ENCODE measurements at places on chromosomes 1 and 21.

- no peak for DNase-seq
Measured at GRCh38 chr1:21239221-21239620, 51.0 kb downstream of the ECE1 start.

- no peak for DNase-seq
Measured at GRCh38 chr1:29284286-29284960, 48.1 kb downstream of the PTPRU start.

GRCh38 chr1:229048896-229049295 lies 222.0 kb upstream of the RAB4A start:
- no peak for DNase-seq

GRCh38 chr1:24186993-24187790 lies at the start of gene IFNLR1:
Gene IFNLR1, minus strand, starts transcription at chr1:24187289. Its CDS starts 41 bp downstream, at chr1:24187248.
- peak; percentile 88 for DNase-seq

DNA sequence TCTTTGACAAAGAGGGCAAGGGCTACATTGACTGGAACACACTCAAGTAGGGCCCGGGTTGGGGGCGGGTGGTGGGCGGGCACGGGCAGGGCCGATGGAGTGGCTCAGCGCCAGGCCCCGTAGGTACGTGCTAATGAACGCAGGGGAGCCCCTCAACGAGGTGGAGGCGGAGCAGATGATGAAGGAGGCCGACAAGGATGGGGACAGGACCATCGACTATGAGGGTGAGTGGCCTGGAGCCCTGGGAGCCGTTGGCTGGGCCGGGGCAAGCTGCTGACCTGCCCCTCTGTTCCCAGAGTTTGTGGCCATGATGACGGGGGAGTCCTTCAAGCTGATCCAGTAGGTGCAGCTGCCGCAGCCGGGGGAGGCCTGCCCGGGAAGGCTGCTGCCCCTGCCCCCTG lies 1.8 kb downstream of the CALML6 start:
- no peak for DNase-seq

DNA sequence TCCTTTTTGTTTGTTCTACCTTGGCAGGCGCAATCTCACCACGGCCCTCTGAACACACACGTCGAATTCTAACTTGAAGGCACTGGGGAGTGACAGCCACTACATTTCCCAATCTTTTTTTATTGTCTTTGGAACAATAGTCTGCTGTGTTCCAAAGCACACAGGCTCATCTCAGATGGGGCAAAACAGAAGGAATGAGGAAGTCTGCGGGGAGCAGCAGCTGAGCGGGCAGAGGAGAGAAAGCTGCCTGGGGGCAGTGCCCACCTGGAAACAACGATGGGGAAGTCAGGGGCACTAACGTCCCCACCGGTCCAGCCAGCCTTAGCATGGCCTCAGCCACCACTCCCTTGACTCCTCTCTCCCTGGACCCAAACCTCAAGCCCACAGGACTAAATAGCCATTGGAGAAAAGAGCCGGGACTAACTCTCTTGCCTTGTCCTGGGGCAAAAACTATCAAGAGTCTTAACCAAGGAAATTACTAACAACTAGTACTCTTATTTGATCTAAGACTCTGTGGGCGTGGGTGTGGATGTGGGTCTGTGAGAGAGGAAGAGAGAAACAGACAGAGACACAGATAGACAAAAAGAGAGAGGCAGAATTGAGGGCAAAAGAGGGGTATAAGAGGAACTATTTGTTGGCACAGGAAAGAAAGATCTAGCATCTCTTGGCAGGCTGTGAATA lies 34.2 kb downstream of the SYF2 start:
- DNase-seq = peak; percentile 62

DNA sequence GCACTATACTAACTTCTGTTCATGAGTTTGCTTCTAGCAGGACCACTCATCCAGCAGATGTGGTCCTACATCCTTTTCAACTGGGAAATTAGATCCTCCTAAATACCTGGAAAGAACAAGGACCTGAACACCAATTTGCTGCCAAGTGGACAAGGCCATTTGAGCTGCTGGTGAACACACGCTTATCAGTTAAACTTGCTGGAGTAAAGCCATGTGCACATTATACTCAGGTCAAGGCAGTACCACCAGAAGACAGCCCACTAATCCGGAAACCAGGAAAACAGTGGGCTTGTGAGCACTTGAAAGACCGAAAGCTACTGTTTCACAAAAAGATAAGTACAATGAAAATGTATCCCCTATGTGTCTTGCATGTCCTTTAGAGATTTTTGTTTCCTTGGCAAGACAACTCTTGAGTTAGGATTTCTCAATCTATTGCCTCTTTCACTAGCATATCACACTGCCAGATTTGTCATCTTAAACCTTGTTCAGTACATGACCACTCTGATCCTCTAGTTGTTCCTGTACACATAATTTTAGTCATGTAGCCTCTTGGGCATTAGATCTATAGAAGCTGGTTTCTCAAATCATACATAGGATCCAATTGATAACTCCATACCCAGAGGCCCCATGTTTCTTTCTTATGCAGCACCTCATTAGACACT lies 4.5 kb upstream of the REN start:
- DNase-seq = no peak

- DNase-seq = peak; percentile 93
Measured at GRCh38 chr1:222617367-222617951, 438 bp upstream of the MIA3 start.

GRCh38 chr1:111275079-111275478 lies 15.6 kb upstream of the CHIA start:
- no peak for DNase-seq

DNA sequence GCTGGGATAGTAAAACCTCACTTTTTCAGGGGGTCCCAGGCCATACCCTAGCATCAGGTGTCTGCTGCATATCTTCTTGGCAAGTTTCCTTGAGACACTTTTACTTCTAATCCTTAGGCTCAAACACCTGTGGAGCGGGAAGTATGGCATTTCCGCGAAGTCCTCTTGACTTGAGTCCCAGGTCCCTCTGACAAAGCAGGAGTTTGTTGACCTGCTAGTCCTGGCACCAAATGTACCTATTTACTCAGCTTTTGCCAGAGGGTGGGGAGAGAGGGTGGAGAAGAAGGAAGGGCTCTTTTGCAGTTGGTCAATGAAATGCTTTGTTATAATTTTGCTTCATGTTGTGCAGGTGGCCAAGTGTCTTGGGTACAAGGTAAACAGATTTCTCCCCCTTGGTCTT lies 59.7 kb downstream of the CLIC6 start:
- peak; percentile 81 for DNase-seq

GRCh38 chr21:28712411-28712810 lies 280.3 kb downstream of the LTN1 start:
- DNase-seq = no peak

GRCh38 chr1:153261281-153262069 lies 2.0 kb downstream of the LORICRIN start:
- no peak for DNase-seq

GRCh38 chr1:37656881-37657280 lies 22.2 kb upstream of the RSPO1 start:
- DNase-seq = no peak

DNA sequence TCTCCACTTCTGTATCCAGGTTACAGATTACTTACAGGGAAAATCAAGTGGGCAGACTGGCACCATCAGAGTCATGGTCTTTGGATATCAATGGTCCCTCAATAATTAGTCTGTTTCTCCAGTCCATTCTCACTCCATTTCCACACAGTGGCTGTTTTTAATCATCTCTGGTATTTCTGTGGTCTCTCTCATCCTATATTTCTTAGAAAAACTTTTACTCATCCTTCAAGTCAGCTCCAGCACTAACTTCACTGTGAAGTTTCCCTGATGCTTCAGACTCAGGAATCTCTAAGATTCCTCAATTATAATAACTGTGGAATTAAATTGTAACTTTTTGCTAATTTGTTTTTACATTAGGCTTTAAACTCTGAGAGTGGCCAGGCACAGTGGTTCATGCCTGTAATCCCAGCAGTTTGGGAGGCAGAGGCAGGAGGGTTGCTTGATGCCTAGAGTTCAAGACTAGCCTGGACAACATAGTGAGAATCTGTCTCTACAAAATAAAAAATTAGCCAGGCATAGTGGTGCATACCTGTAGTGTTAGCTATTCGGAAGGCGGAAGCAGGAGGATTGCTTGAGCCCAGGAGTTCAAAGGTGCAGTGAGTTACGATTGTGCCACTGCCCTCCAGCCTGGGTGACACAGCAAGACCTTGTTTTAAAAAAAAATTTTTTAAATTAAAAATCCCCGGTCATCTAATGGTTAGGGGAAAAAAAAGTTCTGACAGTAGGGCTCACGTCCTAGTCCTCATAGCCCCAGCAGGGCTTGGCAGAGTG lies 10.6 kb downstream of the CD160 start:
- DNase-seq = no peak

GRCh38 chr1:41580021-41580420 lies 95.5 kb upstream of the EDN2 start:
- no peak for DNase-seq

GRCh38 chr21:24225431-24225830 lies 1381.8 kb downstream of the MRPL39 start:
- DNase-seq = no peak

GRCh38 chr1:209790286-209791193 lies 6.2 kb upstream of the C1orf74 start:
- no peak for DNase-seq

- DNase-seq = no peak
Measured at GRCh38 chr1:156009404-156009803, 11.3 kb downstream of the SSR2 start.

DNA sequence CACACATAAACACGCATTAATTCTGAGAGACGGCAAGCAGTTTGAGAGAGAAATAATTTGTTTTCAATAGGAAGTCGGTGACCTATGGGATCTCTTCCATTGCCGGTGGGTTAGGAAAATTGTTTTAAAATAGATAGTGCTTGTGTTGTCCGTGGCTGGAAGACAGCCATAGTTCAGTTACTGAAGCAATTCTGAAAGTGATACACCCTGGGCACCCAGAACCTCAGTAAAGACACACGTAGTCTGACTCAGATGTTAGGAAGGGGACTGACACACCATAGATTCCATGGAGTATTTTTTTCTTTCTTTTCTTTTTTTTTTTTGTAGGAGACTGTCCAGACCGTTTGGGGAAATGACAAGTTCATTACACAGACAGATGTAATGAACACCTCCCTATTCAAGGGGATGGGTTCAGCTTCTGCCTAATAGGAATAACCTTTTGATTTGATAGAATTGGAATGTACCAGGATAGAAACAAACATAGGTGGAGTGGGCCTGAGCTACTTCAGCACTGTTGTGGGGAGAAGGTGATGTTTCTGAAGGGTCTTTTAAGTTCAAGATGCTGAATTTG lies 1.6 kb downstream of the C1orf21 start:
- peak; percentile 34 for DNase-seq

- DNase-seq = no peak
Measured at GRCh38 chr21:16037421-16037955, 307.7 kb downstream of the USP25 start.

DNA sequence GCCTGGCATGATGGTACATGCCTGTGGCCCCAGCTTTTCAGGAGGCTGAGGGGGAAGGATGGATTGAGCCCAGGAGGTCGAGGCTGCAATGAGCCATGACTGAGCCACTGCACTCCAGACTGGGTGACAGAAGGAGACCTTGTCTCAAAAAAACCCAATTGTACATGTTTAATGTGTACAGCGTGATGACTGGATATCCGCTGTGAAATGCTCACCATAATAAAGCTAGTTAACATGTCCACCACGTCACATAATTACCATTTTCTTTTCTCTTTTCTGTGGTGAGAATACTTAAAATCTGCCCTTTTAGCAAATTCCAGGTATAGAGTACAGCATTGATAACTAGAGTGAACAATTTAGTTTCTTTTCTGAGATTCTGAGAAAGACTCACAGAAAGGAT lies 24.0 kb downstream of the TMPRSS2 start:
- DNase-seq = no peak

GRCh38 chr21:36946949-36947356 lies 19.5 kb downstream of the HLCS start:
- no peak for DNase-seq

DNA sequence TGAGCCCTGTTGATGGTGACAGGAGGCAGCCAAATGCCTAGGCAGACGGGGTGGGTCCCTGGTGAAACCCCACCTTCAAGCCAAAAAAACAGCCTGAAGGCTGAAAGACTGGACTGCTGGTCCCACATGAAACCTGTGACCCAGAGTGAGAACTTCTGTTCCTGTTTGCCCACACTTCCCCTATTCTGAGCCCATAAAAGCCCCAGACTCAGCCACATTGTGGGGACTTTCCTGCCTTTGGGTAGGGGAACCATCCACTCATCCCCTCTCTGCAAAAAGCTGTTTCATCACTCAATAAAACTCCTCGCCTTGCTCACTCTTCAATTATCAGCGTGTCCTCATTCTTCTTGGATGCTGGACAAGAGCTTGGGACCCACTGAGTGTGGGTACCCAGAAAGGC lies 25.2 kb downstream of the HTR6 start:
- no peak for DNase-seq

- DNase-seq = no peak
Measured at GRCh38 chr1:209883341-209883971, 54.6 kb upstream of the SYT14 start.

GRCh38 chr1:31505911-31506497 lies 70.3 kb upstream of the TINAGL1 start:
- no peak for DNase-seq

DNA sequence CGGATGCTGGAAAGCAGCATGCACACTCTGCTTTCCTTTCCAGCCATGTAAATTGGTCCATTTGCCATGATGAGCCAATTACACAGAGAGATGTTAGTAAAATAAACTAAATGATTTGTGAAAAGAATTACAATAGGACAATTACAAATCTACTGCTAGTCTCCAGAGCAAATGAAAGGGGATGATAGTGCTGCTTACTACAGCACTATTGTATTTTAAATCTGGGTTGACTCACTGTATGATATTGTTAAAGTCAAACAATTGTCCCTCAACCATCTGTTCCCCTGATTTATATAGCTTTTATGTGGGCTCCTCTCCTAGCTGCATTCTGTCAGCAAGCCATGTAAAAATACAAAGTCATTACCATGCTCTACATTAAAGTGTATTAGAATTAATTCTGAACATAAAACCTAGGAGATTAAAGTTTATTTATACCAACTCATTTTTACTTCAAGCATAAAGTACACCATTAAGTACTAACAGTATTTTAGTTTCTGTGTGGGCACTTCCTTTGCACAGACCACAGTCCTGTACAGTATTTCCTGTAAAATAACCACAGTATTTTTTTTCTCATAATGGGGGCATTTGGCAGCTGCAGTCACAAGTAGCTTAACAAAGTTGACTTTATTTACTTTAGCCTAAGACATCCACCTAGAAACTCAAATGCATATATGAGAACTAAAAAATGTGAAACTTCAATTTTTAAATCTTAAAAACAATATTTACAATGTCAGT lies 135.8 kb downstream of the VAV3 start:
- no peak for DNase-seq

- DNase-seq = no peak
Measured at GRCh38 chr1:21899987-21900386, 37.1 kb downstream of the HSPG2 start.

All from prostate gland (tissue), 2 donors.